ENCODE measurements at places on chromosomes 7 and 10.

DNA sequence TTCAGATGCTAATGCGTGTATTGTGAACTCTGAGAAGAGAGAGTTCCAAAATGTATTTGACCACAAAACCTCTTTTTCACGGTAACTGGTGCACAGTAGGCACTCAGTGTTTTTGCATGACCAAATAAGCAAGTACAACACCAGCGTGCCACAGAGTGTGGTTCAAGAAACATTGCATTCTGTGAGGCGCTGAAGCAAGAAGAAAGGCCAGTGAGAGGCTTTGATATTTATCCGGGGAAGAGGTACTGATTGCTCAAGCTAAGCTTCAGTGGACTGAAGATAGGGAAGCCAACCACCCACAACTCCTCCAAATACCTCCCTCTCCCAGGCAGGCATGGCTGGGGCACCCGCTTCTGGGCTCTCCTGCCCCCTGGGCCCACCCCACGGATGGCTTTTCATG, 611.2 kb downstream of the SDK1 start:
- no peak for DNase-seq

- DNase-seq: no peak
These were observed 2.7 kb downstream of the STK17A start for GRCh38 chr7:43585562-43585961.

DNA sequence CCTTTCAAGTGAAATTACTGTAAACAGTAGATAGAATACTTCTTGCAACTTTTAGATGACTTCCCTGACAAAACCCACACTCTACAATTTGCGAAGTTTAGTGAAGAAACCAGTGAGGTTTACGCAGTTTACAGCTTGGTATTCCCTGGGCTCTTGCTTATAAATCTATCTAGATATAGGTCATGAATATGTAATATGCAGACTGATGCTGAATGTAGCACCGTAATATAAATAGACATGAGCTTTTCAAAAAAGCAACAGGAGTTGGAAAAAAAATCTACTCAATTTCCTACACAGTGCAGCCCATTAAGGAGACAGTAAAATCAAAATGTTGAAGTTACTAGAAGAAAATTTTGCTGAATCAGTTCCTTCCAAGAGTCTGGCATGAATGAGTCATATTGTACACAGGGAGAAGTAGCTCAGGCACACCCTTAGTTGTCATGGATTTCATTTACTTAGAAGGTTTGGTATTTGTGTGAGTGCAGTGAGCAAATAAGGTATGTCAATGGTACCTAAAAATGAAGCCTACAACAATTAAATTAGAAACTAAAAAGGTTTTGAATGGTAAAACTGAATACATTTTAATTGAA, 67.7 kb upstream of the NEUROD6 start:
- DNase-seq: no peak

GRCh38 chr7:128322040-128322643, 21.6 kb downstream of the RBM28 start:
- DNase-seq: no peak

- no peak for DNase-seq
These were observed 119.1 kb upstream of the HABP2 start for GRCh38 chr10:113433711-113434110.

- DNase-seq: no peak
These were observed 608 bp upstream of the UBN2 start for GRCh38 chr7:139230484-139230773.

GRCh38 chr10:4588824-4589223, 237.2 kb upstream of the AKR1E2 start:
- no peak for DNase-seq

DNA sequence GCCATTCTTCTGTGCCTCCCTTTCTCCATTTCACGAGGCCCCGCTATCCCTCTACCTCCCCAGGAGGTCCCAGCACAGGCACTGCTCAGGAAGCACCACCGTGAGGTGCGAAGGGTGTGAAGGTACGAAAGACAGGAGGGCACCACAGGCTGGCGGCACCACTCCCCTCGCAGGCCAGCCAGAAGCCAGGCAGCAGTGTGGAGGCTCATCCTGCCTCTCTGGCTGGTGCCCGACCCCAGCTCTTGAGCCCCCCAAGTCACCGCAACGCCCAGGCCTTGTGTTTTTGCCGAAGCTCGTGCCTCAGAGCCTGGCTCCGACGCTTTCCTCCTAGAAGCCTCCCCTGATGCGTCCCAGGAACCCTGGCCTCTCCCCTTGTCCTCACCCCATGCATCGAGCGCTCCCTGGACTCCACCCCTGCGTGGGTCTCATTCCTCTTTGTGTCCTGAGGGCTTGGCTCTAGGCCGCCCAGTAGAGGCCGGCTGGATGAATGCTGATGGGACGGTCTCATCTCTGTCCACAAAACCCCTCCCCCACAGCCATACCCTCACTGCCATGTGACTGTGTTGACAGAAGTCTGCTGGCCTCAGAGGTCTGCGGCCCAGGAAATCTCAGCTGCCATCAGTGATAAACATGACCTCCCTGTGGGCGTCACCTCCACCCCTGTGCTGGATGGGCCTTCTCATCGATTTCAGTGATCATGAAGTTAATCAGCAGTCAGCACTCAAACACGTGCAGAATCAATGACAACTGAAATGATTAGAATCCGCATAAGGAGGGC, 19.3 kb downstream of the BRI3 start:
- DNase-seq: no peak

- DNase-seq: no peak
These were observed 249.2 kb upstream of the HABP2 start for GRCh38 chr10:113303544-113304146.

- no peak for DNase-seq
These were observed 780 bp downstream of the CYP3A5 start for GRCh38 chr7:99679032-99679399.

Data from endothelial cell (in vitro differentiated cells).